ENCODE measurements at places on chromosomes 3 and 15.

DNA sequence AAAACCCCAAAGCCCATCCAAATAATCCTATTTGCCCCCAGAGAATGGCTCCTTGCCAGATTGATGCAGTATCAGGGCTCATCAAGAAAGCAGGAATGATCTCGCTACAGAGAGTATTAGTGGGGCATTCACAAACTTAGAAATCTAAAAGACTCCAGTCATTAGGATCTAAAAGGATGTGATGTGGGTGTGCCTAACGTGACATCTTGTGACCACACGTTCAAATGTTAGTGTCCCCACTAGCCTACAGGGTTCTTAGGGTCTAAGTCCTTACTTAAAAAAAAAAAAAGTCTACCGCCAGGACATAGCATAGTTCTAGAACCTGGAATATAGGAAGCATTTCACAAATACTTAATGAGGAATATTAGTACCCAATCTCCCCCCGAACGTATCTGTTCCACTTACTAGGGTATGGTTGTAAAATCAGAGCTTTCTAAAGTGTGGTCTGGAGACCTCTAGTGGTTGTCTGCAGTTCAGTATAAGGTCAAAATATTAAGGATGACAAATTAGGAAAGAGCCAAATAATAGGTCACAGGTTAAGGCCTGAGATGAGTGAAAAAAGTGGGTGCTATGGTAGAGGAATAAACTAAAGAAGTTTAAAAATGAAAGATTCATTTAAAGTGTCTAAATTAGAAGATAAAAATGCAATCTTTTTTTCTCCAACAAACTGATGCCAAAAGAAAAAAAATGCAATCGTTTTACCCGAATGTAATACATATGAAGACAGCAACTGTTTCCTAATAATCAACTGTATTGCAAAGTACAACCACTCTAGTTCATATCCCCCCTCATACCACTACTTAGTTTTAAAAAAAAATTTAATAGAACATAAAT lies 4.2 kb upstream of the CHRM5 start:
- DNase-seq: no peak

- DNase-seq: no peak
These were observed 7.4 kb upstream of the LRRFIP2 start for GRCh38 chr3:37181756-37182155.

GRCh38 chr3:16072420-16073110 lies 101.9 kb upstream of the GALNT15 start:
- no peak for DNase-seq

- DNase-seq: no peak
These were observed 184.1 kb upstream of the MBNL1 start for GRCh38 chr3:152084441-152085158.

GRCh38 chr3:30660656-30661055 lies 54.3 kb downstream of the TGFBR2 start:
- DNase-seq: no peak

GRCh38 chr3:186605078-186605477 lies 7.8 kb upstream of the AHSG start:
- no peak for DNase-seq
